ENCODE measurements at places on chromosomes 7 and 10.

DNA sequence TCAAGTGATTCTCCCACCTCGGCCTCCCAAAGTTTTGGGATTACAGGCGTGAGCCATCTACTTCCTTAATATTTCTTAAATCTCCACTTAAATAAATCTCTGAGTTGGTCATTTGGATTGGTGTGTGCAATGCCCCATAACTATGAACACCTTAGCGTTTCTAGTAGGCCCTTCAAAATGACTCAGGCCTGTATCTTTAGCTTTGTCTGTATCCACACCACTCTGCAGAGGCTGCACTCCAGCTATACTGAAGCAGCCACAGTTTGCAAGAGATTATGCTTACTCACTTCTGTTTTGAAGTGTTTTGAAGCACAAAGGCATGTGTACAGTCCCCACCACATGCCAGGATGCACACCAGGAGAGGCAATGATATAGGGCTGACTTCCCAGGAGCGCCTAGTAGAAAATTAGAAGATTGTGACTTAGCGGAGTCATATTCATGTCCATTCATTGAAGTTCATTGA is 2.4 kb upstream of the ST7 start:
- DNase-seq = no peak

- DNase-seq = no peak
Observed at GRCh38 chr10:17547060-17547459, 70.1 kb downstream of the HACD1 start.

GRCh38 chr10:65423043-65423442 is 1502.8 kb upstream of the LRRTM3 start:
- DNase-seq = no peak

GRCh38 chr7:114033475-114033874 is 114.7 kb upstream of the PPP1R3A start:
- DNase-seq = no peak

GRCh38 chr7:7577888-7578287 is 11.2 kb downstream of the MIOS start:
- DNase-seq = no peak

DNA sequence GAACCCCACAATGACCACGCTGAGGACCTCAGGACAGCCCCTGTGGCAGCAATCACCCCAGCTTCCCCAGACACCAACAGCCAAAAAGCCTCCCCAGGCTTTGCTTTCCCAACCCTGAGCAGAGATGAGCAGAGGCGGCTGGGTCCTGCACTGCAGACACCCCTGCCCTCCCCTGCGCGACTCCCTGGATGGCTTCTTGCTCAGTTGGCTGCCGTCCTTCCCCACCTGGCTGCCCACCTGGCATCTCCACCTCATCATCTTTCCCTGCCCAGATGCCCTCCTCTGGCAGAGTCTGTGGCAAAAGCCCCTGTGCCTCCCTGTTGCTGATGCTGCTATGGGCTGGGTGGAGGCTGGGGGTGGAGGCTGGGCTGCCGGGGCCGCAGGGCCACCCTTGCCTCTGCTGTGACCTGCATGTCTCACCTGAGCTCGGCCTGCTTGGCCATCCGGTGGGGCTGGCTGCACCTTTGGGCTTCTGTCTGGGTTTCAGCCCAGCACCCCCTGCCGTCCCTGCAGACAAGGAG is 567.7 kb downstream of the TCERG1L start:
- DNase-seq = no peak

- DNase-seq = no peak
Observed at GRCh38 chr7:28024786-28025334, 155.7 kb downstream of the JAZF1 start.

DNA sequence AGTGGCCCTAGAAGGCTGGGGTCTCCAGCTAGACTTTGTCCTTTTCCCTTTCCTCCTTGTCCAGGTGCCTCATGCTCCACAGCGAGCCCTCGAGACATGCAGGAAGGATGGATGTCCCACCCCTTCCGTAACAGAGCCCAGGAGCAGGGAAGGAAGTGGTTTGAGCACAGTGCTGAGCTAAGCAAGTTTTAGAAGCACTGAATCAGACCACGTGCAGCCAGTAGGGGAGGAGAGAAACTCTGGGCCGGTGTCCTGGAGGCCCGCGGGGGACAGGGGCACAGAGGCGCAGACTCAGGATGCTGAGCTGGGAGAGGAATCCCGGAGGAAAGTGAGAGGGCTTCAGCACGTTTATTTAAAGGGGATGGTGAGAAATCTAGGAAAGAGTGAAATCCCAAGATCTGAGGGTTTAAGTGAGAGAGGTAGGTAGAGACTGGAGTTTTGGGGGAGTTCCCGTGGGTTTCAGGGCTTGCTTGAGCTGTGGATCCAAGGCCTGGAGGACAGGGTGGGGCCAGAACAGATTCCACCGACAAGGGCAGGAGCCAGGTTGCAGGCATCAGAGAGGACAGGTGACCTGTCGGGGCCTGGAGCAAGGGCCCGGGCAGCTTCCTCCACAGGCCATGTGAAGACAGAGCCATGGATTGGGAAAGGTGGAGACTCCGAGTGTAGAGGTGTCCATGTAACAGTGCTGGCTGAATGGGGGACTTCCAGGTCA is 4.4 kb upstream of the IRF5 start:
- DNase-seq = peak; percentile 63

GRCh38 chr7:122886357-122887081 is at the start of gene CADPS2:
TSS of gene CADPS2 (minus strand) at chr7:122886460. CDS start at chr7:122886337, 123 bp downstream.
- DNase-seq = no peak

DNA sequence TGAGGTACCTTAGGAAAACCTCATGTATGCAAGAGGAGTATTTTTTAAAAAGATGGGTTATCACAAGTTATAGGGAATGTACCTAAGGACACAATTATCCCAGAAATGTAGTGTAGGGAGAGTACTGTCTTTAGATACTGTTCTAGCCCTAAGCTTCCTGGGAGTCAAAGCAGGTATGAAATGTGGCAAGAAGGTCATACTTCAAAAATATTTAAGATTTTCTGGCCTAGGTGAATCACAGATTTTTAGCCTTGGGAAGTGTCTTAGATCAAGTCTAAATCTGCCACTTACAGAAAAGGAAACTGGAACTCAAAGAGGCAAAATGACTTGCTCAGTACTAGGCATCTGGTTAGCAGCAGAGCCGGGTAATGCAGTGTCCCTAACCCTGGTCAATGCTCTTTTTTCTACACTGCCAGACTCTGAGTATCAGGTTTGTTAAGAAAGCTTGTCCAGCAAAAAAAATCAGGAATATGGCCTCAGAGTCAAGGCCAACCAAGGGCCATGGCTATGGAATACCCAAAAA is 13.9 kb downstream of the PIK3AP1 start:
- DNase-seq = no peak

DNA sequence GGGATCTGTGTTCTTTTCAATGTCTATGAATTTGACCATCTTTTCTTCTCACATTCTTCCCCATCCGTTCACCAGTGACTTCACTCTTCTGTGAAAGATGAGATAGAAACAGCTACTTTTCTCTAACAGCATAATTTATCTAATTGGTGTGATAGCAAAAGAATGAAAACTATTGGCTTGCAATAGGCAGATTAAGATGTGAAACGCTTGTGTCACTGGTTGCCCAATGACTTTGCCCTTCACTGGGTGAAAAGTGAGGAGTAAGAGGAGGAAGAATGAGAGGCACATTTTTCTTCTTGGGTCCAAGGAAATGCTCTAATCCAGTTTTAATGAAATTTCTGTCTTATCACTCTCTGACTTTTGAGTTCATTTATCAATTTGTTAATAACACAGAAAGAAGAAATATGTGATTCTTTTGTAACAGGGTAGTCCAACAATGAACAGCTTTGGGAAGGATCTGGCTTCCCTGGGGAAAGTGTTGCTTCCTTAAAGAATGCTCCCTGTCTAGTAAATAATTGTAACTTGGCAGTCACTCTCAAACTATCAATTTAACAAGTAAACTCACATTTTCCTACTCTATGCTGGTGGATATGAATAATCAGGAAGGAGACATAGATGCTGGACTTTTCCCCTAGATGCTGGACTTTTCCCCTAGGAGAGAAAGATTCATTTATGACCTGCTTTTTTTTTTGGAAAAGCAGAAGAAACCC is 35.1 kb downstream of the BET1 start:
- no peak for DNase-seq

- DNase-seq = no peak
Observed at GRCh38 chr7:100719523-100720278, 567 bp upstream of the EPO start.

- DNase-seq = no peak
Observed at GRCh38 chr10:9274206-9274755, 1219.8 kb downstream of the GATA3 start.

DNA sequence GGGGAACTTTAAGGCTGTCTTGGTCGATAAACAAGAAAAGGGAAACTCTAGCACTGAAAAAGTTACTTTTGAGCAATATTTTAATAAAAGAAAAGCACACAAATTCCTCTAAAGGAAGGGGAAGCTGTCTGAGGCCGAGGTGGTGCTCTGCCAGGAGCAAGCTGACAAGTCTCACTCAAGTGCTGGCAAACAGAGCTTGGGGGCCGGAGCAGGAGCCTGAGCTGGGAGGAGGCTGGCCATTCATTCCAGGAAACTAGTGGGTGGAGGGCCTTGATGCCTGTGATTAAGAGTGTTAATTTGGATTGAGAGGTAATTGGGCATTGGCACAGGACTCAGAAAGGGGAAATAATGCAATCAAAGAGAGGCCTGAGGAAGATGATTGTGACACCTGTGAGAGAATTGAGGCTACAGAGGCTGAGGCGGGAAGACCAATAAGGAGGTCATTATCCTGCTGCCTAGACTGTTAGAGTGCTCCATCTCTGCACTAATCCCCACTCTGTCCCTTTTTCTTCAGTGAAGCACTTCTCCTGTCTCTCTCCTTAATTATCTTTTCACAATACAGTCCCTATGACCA is 154.9 kb upstream of the COL1A2 start:
- DNase-seq = no peak

GRCh38 chr7:106693677-106694353 is 32.9 kb upstream of the CCDC71L start:
- DNase-seq = no peak
